ENCODE measurements at places on chromosomes 5 and 9.

DNA sequence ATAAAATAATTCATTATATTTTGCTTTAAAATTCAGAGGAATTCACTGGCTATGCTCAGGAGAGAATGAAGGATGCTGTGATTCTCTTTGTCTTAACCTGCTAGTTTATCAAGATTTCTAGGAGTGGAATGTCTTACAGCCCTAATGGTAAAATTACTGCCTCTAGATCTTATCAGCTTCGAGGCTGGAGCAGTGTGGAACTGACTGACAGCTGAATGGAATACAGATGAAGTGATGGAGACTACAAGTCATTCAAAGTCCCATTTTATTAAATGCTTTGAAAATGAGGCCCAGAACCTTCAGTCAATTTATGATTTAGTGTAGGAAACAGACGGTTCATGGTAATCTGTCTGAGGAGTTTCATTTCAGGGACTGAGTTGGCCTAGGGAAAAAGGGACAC lies 202.1 kb downstream of the RFX3 start:
- DNase-seq, result no peak
- no peaks in the 10 kb centered on the region for H3K27me3 ChIP-seq
- no peaks in the 10 kb centered on the region for H3K36me3 ChIP-seq
- H3K27ac ChIP-seq, result no peak overlapping the region
- no peak overlapping the region for H3K4me3 ChIP-seq

GRCh38 chr5:172267943-172268342 lies 15.6 kb downstream of the UBTD2 start:
- H3K4me3 ChIP-seq, result no peak overlapping the region
- no peak for DNase-seq
- H3K27me3 ChIP-seq, result no peaks in the 10 kb centered on the region
- H3K36me3 ChIP-seq, result peaks cover 11% of the 10 kb centered on the region

- H3K36me3 ChIP-seq, result peaks cover 59% of the 10 kb centered on the region
- H3K27ac ChIP-seq, result no peak overlapping the region
- peaks cover 71% of the 10 kb centered on the region for H3K4me1 ChIP-seq
- H3K27me3 ChIP-seq, result no peaks in the 10 kb centered on the region
- no peak overlapping the region for H3K4me3 ChIP-seq
Observed at GRCh38 chr5:16461782-16462181, 3.8 kb downstream of the ZNF622 start.

DNA sequence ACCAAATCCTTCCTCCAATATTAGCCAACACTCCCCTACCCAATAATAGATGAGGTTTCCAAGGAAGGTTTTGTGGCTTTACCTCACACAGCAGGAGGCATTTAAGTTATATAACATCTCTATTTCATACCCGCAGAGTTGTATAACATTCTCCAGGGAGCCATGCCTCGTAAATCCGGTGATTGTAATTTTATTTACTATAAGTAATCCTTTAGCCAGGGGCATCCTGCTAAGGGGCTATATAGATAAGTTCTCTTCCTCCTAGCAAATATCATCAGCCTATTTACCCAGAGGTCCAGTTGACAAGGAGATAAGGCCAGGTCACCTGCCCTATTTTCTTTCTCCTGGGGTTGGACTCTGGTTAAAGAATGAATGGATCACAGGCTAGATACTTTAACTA lies 2051.0 kb downstream of the EFNA5 start:
- H3K4me3 ChIP-seq, result no peak overlapping the region
- DNase-seq, result no peak
- H3K36me3 ChIP-seq, result no peaks in the 10 kb centered on the region
- no peaks in the 10 kb centered on the region for H3K4me1 ChIP-seq
- no peak overlapping the region for H3K27ac ChIP-seq
- H3K27me3 ChIP-seq, result no peaks in the 10 kb centered on the region

DNA sequence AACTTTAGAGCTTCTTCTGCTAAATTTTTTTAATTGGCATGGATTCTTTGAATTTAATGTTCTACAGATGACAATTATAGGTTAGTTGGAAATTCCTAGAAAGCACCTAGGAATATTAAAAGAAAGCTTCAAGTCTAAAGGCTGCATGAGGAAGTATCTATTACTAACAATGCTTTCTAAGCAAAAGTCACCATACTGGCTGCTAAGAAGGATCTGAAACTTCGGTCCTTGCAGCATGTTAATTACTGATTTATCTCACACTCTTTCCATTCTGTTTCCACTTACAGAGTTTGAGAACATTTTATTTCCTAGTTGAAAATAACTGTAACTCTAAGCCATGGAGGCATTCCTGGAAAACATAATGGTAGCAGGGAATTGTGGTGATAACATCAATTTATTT lies 8.4 kb downstream of the SEMA6A start:
- no peak for DNase-seq
- H3K36me3 ChIP-seq, result no peaks in the 10 kb centered on the region
- H3K4me3 ChIP-seq, result no peak overlapping the region

DNA sequence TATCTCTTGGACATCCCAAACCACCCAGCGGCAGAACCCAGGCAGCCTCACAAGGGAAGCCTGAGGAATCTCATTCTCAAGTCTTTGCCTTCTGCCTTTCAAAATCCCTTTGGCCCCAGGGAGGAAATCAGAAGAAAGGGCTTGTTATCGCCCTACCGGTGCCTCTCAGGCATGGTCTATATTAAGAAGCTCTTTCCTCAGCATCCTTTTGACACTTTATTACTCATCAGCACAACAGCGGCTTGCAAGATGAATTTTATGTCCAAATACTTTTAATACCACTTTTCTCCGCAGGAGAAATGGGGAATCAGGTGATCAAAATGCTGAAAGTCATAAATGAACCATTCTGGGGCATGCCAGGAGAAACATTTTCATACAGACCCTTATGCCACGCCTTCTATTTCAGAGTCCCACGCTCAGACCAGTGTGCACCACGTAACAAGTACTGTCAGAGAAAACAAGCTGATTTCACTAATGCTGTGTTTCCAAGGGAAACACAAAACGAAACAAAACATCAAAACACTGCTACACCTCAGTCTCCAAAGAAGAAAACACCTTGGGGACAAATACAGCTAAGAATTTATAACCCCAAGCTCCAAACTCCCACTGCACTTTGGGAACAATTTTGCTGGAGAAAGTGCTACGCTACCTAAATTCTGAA lies 30.0 kb downstream of the RAPGEF1 start:
- peaks cover 18% of the 10 kb centered on the region for H3K36me3 ChIP-seq
- peak; percentile 67 for DNase-seq
- H3K27ac ChIP-seq, result peak overlapping the region; percentile 90

DNA sequence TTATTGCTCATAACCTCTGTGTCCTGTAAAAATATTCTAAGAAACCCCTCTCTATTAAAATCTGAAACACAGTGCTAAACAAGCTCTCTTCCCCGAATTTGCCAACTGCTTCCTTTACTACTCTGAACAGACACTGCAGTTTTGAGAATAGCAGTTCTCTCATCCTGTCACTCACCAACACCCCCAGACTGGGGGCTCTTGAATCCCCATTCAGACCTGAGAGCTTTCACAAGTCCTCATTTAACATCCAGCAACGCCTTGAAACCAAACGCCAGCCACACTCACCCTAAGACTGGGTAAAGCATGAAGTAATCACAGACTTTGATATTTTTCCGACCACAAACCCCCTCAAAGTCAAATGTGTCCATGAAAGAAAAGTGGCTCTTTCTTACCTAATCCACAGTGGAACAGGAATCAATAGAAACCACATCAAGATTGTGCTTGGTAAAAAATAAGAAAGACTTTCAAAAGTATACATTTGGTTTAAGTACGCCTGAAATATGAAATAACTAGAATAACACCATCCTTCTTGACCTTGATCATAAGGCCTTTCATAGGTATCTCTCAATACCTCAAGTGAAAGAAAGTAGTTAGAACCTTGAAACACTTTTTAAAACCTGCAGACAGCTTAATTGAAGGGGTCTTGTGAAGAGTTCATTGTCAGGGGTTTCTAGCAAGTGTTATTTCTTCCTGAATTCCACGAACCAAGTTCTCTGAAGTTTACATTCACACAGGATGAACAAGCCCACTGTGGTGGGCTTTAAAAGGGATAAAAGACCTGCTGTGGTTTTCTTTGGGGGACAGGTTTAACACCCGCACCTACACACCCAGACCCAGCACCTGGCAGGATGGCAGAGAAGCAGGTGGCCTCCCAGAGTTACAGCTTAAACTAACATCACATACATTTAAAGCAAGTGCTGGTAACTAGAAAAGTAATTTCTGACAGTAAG lies 412.6 kb downstream of the MLLT3 start:
- H3K27me3 ChIP-seq, result no peaks in the 10 kb centered on the region
- peaks cover 40% of the 10 kb centered on the region for H3K4me1 ChIP-seq
- H3K4me3 ChIP-seq, result peak overlapping the region; percentile 32
- peak; percentile 91 for DNase-seq

DNA sequence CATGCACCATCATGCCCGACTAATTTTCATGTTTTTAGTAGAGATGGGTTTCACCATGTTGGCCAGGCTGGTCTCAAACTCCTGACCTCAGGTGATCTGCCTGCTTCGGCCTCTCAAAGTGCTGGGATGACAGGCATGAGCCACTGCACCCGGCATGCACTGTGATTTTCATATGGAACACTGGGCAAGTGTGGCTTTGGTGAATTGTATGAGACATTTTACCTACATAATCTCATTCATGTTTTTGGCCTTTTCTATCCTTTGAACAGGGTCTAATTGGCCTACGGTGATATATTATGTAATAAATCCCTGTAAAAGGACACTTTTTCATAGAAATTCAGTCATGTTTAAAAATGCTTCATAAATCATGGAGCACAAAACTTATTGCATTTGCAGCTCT lies 128.7 kb upstream of the SEMA6A start:
- H3K27ac ChIP-seq, result no peak overlapping the region
- H3K4me1 ChIP-seq, result no peaks in the 10 kb centered on the region
- no peak for DNase-seq
- no peaks in the 10 kb centered on the region for H3K27me3 ChIP-seq
- no peaks in the 10 kb centered on the region for H3K36me3 ChIP-seq
- H3K4me3 ChIP-seq, result no peak overlapping the region

- no peak for DNase-seq
- H3K27me3 ChIP-seq, result no peaks in the 10 kb centered on the region
- peaks cover 61% of the 10 kb centered on the region for H3K4me1 ChIP-seq
- peaks cover 10% of the 10 kb centered on the region for H3K36me3 ChIP-seq
Observed at GRCh38 chr5:154758977-154759376, 3.8 kb downstream of the LARP1 start.

Measured in activated CD8-positive, alpha-beta memory T cell treated with anti-CD3 and anti-CD28 coated beads, Interleukin-2, amount 10 ng/mL, durations not matched to agents 7 days and 5 days (primary cell).